ENCODE measurements at places on chromosomes 6 and 20.
A peak's percentile ranks its signal among the peaks of the same experiment; 100 is the strongest.

DNA sequence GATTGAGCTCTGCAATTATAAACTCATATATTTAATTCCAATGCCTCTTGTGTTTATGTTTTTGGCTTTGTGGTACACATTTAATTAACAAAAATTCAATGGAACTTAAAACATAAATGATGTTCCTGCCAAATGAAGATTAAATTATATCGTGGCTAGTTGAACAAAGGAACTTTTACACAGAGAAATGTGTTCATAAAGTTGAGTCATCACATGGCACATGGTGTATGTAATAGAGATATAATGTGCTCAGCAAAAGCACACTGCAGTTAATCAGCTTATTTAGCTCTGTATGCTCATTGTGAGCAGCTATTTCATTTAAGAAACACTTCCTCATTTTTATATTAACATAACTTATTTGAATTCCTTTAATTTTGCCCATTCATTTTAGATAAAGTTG lies 1295.6 kb upstream of the CITED2 start:
- no peak for DNase-seq
- no peak overlapping the region for H3K27ac ChIP-seq

GRCh38 chr20:25750765-25751696 lies 54.4 kb upstream of the ZNF337 start:
- no peaks in the 10 kb centered on the region for H3K36me3 ChIP-seq
- no peak overlapping the region for H3K27ac ChIP-seq
- peak; percentile 53 for DNase-seq
- no peaks in the 10 kb centered on the region for H3K27me3 ChIP-seq

- H3K4me3 ChIP-seq = no peak overlapping the region
- peak overlapping the region; percentile 41 for H3K27ac ChIP-seq
- no peaks in the 10 kb centered on the region for H3K36me3 ChIP-seq
- no peak for DNase-seq
- no peaks in the 10 kb centered on the region for H3K27me3 ChIP-seq
Observed at GRCh38 chr6:160790028-160790792, 88.2 kb downstream of the PLG start.

- no peak overlapping the region for H3K4me3 ChIP-seq
- no peak overlapping the region for H3K27ac ChIP-seq
- no peaks in the 10 kb centered on the region for H3K27me3 ChIP-seq
- no peak for DNase-seq
Observed at GRCh38 chr6:12977806-12978205, 261.2 kb downstream of the PHACTR1 start.

DNA sequence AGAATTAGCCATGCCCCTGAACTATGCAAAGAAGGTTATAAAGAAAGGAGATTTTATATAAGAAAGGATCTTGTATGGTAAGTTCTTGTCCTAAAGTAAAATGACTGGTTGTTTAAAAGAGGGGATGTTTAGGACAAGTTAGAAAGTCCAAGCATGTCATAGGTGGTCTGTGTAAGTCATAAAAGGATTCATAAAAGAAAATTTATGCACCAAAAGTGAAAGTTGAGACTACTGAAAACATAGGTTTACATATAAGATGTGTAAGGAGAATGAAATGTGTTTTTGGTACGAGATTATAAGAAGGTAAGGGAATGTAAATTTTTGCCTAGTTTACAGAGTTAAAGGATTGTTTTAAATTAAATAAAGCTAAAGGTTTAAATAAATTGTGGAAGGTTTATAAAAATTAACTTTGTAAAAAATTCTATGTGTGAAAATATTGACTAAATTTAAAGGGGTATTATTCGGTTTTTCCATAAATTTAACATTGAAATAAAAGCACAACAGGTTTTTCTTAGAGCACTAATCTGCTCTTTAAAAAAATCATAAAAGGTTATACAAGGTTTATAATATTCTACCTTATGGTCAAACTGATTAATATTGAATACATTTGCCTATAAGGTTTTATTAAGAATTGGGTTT lies 93.6 kb upstream of the UST start:
- DNase-seq = no peak
- no peak overlapping the region for H3K27ac ChIP-seq
- no peaks in the 10 kb centered on the region for H3K36me3 ChIP-seq

DNA sequence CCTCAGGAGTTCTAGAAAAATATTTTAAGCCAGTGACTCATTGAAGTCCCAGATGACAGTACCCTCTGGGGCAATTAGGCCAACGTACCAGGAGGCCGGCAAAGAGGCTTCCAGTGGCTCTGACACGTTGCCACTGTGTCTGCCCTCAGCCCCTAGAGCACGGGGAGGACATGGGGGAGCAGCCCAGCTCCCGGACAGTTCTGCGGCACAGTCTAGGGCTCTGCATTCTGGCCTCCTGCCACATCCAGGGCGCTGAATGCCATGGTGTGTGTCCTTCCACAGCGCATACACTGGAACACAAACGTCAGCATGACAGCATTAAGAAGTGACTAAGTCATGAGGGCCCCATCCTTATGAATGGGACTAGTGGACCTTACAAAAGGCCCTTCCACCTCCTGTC lies 156.2 kb downstream of the RNASET2 start:
- no peaks in the 10 kb centered on the region for H3K27me3 ChIP-seq
- DNase-seq = no peak
- H3K36me3 ChIP-seq = no peaks in the 10 kb centered on the region
- no peak overlapping the region for H3K27ac ChIP-seq
- no peaks in the 10 kb centered on the region for H3K4me1 ChIP-seq

DNA sequence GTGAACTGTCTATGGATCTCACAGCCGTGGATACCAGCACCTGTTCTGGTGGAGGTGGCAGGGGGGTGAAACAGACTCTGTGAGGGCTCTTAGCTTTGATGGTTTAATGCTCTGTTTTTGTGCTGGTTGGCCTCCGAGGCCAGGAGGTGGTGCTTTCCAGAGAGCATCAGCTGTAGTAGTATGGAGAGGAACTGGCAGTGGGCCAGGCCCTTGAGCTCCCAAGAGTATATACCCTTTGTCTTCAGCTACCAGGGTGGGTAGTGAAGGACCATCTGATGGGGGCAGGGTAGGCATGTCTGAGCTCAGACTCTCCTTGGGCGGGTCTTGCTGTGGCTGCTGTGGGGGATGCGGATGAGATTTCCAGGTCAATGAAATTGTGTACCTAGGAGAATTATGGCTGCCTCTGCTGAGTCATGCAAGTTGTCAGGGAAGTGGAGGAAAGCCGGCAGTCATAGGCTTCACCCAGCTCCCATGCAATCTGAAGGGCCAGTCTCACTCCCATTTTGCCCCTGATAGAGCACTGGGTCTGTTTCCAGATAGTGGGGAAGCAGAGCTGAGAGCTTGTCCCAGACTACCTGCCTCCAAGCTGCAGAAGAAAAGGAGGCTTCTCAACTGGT lies 102.7 kb upstream of the AHI1 start:
- no peak for DNase-seq
- H3K4me3 ChIP-seq = no peak overlapping the region
- no peak overlapping the region for H3K27ac ChIP-seq
- H3K36me3 ChIP-seq = no peaks in the 10 kb centered on the region

DNA sequence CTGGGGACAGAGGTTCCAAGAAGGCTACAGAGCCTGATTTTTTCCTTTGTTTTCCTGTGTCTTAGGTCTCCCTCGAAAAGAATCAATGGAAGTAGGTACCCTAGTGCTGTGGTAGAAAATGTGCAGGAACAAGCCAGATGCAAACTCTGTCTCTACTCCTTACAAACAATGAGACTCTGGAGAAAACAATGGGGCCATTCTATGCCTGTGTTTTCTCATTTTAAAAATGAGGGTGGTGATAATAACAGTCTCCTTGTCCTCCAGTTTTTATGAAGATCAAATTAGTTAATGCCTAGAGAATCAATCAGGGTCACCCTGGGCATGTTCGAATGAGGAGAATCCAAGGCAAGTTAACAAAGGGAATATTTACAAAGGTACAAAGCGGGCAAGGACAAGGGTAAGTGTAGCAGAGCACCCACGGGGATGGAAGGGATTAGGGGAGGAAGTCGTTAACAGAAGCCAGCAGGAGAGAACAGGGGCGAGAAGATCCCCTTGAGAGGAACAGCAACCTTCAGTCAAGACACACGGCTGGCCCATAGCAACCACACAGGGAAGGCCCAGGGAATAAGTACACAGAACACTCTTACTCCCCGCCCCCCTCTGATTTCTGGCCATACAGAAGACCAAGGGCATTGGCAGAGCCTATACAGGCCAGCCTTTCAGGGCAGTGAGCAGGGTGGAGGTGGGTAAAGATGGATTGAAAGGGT lies 342.8 kb downstream of the PTPRT start:
- DNase-seq = no peak
- H3K4me1 ChIP-seq = no peaks in the 10 kb centered on the region
- H3K27ac ChIP-seq = no peak overlapping the region
- H3K36me3 ChIP-seq = no peaks in the 10 kb centered on the region
- H3K27me3 ChIP-seq = no peaks in the 10 kb centered on the region

DNA sequence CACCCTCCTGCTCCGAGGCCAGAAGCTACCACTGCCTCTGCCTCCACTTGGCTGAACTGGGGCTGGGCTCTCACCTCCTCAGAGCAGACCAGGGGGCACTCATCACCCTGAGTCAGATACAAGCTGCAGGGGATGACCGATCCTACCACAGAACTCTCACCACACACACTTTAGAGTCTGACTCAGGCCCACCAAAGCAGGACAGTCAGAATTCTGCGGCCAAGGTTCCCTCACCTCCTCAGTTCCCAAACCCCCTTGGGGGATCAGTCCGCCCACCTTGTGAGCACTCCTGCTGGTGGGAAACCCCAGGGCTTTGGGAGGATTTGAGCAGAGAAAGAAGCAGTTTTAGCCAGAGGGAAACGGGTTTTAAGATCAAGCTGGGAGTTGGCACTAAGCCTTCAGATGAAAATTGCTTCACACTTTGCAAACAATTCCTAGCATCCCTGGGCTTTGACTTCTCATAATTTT lies 587.8 kb upstream of the JAG1 start:
- DNase-seq = no peak
- H3K4me1 ChIP-seq = no peaks in the 10 kb centered on the region
- no peaks in the 10 kb centered on the region for H3K36me3 ChIP-seq
- no peak overlapping the region for H3K4me3 ChIP-seq

- H3K4me3 ChIP-seq = peak overlapping the region; percentile 41
- no peak for DNase-seq
- no peaks in the 10 kb centered on the region for H3K36me3 ChIP-seq
- H3K4me1 ChIP-seq = peaks cover 5% of the 10 kb centered on the region
- H3K27me3 ChIP-seq = peaks cover 63% of the 10 kb centered on the region
- no peak overlapping the region for H3K27ac ChIP-seq
Observed at GRCh38 chr20:40688129-40689099, 622 bp downstream of the MAFB start.

DNA sequence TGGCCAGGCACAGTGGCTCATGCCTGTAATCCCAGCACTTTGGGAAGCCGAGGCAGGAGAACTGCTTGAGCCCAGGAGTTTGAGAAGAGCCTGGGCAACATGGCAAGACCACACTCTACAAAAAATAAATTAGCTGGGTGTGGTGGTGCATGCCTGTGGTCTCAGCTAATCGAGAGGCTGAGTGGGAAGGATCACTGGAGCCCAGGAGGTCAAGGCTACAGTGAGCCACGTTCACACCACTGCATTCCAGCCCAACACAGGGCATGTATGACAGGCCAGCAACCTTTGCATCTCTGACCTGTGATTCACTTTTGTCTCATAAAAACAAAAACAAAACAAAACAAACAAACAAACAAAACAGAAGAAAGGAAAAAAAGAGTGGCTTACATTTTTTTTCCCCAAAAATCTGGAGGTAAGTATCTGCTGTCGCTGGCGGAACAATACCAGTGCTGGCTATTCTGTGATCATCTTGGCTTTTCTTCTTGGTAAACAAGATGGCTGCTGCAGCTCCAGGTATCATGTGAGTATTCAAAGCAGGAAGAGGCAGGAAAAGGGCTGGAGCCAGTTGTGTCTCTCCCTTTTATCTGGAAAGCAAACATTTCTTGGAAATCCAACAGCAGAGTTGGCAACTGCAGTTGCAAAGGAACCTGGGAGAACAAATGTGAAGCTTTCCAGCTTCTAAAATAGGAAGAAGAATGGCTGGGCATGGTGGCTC lies 40.4 kb upstream of the ZMYND8 start:
- H3K36me3 ChIP-seq = no peaks in the 10 kb centered on the region
- peaks cover 8% of the 10 kb centered on the region for H3K4me1 ChIP-seq
- H3K27me3 ChIP-seq = no peaks in the 10 kb centered on the region
- H3K4me3 ChIP-seq = no peak overlapping the region
- H3K27ac ChIP-seq = no peak overlapping the region

- no peak overlapping the region for H3K27ac ChIP-seq
- DNase-seq = no peak
- H3K4me1 ChIP-seq = no peaks in the 10 kb centered on the region
- H3K4me3 ChIP-seq = no peak overlapping the region
- H3K36me3 ChIP-seq = no peaks in the 10 kb centered on the region
Observed at GRCh38 chr6:42877695-42878094, 1.7 kb upstream of the RPL7L1 start.

DNA sequence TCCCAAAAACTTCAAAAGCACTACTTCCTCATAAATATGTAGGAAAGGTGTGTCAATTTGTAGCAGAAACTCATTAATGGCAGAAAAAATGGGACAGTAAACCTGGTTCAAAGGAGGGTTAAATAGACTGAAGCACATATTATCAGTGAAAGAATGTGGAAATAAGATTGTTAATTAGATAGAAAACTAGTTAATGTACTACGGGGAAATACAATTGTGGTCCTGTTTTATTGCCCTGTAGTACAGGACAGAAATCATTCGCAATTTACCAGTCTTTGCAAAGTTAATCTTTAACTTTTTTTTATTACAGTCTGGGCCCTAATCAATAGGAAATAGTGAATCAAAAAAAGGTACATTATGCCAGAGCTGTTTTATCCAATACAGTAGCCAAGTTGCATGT lies 82.0 kb upstream of the PAK5 start:
- no peak for DNase-seq
- H3K27me3 ChIP-seq = no peaks in the 10 kb centered on the region
- no peaks in the 10 kb centered on the region for H3K36me3 ChIP-seq
- H3K4me3 ChIP-seq = no peak overlapping the region
- H3K4me1 ChIP-seq = peaks cover 16% of the 10 kb centered on the region
- H3K27ac ChIP-seq = no peak overlapping the region

- no peak overlapping the region for H3K27ac ChIP-seq
- no peaks in the 10 kb centered on the region for H3K27me3 ChIP-seq
- DNase-seq = no peak
- H3K4me3 ChIP-seq = no peak overlapping the region
Observed at GRCh38 chr6:74588094-74588832, 617.6 kb downstream of the COL12A1 start.

- H3K36me3 ChIP-seq = no peaks in the 10 kb centered on the region
- H3K27ac ChIP-seq = no peak overlapping the region
- H3K4me1 ChIP-seq = no peaks in the 10 kb centered on the region
- H3K27me3 ChIP-seq = no peaks in the 10 kb centered on the region
- DNase-seq = no peak
Observed at GRCh38 chr6:98812220-98812619, 22.2 kb upstream of the POU3F2 start.
